ENCODE measurements at places on chromosomes 3 and 15. TPM values are rescaled to one million over a fixed set of nuclear protein-coding genes. Genes with fewer than 3 reads are reported as not detected.

The TGM4 gene
- not detected for total RNA-seq

The CHRNA7 gene
- total RNA-seq = 0.25 TPM

The AHSG gene
- not detected for total RNA-seq

The SPG21 gene
- 61.4 TPM for total RNA-seq

The MYO1E gene
- total RNA-seq = 71.3 TPM

All from activated T-helper 2 cell treated with anti-CD3 and anti-CD28 coated beads, Interferon-gamma antibody, Interleukin-2, Interleukin-4, amounts not matched to agents 10 μg/mL and 5 μg/mL and 100 μg/mL, durations not matched to agents 14 hours and 24 hours and 36 hours (primary cell).